ENCODE measurements at places on chromosomes 7 and 10.

GRCh38 chr7:131555552-131556052 is 826 bp downstream of the PODXL start:
- no peak for DNase-seq

DNA sequence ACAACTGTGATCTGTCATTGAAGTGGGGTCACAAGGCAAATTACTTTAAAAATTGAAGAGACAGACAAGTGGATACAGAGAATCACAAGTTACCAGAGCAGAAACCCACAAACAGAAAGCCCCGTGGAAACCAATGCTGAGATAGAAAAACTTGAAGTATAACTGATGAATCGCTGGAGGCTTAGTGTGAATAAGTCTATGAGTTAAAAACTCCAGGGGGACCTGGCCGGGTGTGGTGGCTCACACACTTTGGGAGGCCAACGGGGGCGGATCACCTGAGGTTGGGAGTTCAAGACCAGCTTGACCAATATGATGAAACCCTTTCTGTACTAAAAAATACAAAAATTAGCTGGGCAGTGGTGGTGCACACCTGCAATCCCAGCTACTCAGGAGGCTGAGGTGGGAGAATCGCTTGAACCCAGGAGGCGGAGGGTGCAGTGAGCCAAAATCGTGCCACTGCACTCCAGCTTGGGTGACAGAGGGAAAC is 69.7 kb upstream of the ZNRF2 start:
- no peak for DNase-seq

DNA sequence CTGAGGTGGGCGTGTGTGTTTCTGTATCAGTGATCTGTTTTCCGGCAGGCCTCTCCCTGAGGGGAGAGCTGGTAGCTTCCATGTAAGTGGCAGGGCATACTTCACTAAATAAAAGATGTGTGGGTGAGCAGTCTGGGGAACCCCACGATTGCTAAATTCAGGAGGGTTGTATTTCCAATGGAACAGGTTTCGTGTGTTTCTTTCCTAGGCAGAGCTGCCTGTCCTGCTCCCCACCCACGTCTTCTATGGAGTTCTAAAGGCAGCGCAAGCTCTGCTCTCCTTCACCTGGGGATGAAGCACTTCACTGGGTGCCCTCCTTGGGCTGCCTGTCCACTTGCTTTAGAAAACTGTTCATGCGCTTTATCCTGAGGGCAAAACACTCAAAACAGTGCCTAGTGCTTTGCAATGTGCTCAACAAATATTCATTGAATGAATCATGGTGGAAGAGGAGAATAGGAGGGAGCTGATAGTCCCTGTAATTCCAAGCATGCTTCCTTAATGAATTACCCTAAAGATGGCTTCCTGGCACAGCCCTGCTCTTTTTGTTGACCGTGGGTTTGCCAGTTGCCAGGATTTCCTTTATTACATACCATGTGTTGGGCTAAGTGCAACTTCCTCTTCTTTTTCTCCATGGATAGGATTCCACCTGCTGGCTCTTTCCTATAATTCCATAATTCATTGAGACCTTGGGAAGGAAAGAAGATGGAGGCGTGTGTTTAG is 50.6 kb upstream of the SRPK2 start:
- no peak for DNase-seq

- DNase-seq, result no peak
Observed at GRCh38 chr10:69102440-69102839, 14.5 kb downstream of the SRGN start.

GRCh38 chr7:3488829-3489228 is 187.8 kb downstream of the SDK1 start:
- DNase-seq, result no peak

GRCh38 chr10:119419931-119420330 is 122.6 kb downstream of the RGS10 start:
- DNase-seq, result no peak

DNA sequence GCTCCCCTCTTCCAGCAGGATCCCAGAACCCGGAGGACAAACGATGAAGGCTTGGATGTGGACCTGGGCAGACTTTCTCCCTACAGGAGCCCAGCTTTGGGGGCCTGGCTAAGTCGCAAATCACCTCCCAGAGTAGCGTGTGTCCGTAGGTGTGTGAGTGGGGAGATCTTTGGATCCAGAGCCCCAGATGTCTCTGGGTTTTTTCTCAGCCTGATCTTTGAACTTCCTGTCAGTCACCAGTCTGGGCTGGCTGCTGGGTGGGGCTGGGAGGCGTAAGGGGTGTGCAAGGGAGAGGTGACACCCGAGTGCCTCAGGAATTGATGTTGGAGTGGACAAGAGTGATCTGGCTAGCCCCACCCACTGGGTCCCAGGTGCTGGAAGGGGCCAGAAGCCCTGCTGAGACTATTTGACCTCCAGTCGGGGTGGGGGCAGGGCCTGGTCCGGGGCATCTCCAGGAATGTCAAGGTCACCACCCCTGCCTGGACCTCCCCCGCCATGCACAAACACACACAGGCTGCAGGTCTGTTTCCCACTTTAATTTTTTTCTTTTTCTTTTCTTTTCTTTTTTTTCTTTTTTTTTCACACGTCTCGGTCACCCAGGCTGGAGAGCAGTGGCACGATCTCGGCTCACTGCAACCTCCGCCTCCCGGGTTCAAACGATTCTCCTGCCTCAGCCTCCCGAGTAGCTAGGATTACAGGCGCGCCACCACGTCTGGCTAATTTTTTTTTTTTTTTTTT is at the start of gene MOGAT3:
Gene MOGAT3, minus strand, starts transcription at position 175 of the 738 bp plus-strand sequence. CDS start 182 bp downstream, outside the sequence.
- no peak for DNase-seq

GRCh38 chr7:112892263-112892662 is 102.1 kb upstream of the TMEM168 start:
- DNase-seq, result no peak

GRCh38 chr7:155741805-155742204 is 70.5 kb downstream of the SHH start:
- peak; percentile 29 for DNase-seq

GRCh38 chr7:133202942-133203341 is 49.9 kb upstream of the EXOC4 start:
- no peak for DNase-seq

DNA sequence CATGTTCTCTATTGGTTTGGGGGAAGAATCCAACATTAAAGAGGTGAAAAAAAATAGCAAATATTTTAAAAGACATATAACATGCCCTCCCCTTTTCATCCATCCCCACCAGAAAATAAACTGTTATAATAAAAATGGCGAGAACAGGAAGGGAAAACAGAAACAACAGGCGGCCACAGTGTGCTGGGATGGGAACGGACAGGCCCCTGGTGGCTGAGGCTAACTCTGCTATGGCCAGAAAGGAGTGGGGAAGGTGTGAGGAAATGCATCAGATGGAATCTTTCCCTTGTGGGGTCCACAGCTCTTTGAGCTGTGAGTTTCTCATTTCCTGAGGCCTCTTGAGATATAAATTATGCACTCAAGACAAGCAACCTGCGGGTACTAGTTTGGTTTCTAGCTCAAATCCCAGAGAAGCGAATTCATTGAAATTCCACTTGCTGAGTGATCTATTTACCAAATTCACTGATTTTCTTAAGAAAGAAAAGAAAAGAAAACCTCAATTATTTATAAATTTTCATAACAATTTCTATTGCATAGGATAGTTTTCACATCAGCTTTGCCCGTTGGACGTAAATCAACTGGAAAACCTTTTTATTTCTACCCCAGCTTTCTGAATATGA is 139.5 kb downstream of the BMPER start:
- DNase-seq, result no peak

DNA sequence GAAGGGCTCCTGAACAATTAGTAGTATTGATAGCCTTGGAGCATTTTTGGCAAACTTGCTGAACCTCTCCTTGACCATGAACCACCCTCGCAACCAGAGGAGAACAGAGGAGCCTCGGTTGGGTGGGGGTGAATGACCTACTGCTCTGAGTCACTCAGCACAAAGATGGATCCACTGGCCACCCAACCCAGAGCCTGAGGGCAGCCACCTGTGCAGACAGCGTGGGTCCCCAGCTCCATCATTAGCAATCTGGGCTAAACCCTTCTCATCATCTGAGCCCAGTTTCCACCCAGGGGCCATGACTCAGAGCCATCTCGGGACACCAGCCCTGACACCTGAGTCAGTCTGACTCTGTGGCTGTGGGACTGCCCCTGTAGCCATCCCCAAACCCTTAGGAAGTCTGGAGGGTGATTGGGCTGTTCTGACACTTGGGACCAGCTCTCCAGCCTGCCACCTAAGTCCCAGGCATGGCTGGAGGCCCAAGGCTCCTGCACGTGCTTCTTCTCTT is 171.8 kb upstream of the GPR26 start:
- no peak for DNase-seq

GRCh38 chr10:21520509-21520908 is 5.0 kb downstream of the SKIDA1 start:
- DNase-seq, result no peak

GRCh38 chr7:98282703-98283102 is 1.2 kb downstream of the BRI3 start:
- DNase-seq, result no peak

DNA sequence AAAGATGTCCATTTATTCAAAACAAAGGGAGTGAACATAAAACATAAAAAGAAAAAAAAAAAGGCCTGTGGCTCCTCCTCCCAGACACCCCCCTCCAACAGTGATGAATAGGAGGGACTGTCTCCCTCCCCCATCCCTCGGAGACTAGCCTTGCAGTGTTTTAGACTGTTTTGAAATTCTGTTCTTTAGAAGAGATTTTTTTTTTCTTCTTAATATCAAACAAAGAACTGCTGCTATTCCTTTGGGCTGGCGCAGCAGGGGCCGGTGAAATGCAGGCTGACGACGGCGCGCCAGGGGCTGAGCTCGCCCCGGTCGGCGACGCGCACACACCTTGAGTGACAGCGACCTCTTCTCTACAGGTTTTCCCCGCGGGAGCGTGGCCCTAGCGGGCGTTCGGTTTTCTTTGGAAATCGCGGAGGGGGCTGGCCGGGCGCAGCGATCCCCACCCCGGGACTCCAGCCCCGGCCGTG is at the start of gene LANCL2:
Gene LANCL2, plus strand, starts transcription at position 133 of the 470 bp plus-strand sequence. CDS start 689 bp downstream, outside the sequence.
- no peak for DNase-seq

- DNase-seq, result peak; percentile 15
Observed at GRCh38 chr10:77877441-77878344, 48.9 kb downstream of the DLG5 start.

GRCh38 chr7:135200821-135201331 is 10.4 kb downstream of the WDR91 start:
- DNase-seq, result no peak

GRCh38 chr10:103470761-103471653 is 8.0 kb downstream of the CALHM3 start:
- peak; percentile 89 for DNase-seq

DNA sequence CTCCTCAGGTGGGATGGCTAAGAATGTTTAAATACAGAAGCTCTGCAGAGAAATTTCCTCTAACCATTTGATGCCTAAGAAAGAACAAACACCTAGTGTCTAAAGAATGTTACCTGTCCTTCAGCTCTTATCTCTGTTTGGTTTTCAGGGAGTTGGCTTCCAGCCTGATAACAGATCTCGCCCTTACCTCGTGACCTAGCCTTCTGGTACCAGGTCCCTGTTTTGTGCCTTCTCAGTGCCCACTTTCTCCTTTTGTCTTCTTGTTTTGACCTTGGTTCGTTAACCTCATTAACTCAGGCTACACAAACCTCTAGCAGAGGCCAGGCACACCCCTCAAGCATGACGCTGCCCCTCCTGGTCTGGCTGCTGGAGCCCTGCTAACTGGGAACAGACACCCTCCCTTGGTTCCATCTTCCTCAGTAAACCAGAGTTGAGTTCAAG is 16.1 kb upstream of the RAB11FIP2 start:
- DNase-seq, result no peak

- no peak for DNase-seq
Observed at GRCh38 chr10:80158598-80159127, 26.1 kb downstream of the PLAC9 start.

DNA sequence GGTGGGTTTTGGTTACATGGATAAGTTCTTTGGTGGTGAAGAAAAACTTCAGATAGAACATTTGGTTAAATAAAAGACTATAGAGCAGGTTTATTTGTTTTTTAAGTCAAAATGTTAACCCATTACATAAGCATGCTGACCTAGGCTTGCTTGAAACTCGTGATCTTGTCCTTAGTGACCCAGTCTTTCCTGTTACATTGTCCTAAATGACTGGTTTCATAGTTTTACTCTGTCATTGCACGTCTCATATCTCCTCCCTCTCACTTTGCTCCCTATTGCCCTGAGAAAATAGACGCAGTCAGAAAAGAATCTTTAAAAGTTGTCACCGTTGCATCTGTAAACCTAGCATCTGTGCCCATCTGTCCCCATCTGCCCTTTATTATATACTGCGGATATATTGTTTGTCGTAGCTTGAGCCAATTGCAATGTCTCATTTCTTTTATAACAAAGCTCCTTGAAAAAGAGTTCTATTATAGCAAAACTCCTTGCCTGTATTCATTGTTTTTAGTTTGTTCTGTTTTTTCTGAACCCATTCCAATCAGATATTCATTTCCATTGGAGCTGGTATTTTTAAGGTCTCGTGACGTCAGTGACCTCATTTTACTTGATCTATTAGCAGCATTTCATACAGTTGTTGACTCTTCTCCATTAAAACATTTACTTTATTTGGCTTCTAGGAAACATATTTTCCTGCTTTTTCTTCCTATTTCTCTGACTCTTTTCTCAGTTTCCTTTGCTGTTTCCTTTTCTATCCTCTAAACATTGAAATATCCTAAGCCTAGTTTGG is 57.3 kb downstream of the HELLS start:
- DNase-seq, result peak; percentile 25

DNA sequence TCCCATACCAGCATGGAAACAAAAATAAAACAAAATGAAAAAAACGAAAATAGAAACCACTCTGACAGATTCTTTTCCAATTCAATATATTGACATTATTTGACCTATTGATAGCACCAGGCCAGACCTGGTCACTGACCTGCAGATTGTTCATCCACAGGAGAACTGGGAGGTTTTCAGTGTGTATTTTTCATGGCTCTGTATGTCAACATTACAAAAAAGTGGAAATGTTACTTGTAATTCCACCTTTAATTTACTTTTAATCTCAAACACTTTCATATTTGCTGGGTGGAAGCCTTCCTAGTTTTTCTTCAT is 2.9 kb downstream of the HKDC1 start:
- no peak for DNase-seq

- no peak for DNase-seq
Observed at GRCh38 chr10:47112612-47113011, 187.4 kb upstream of the GDF10 start.

DNA sequence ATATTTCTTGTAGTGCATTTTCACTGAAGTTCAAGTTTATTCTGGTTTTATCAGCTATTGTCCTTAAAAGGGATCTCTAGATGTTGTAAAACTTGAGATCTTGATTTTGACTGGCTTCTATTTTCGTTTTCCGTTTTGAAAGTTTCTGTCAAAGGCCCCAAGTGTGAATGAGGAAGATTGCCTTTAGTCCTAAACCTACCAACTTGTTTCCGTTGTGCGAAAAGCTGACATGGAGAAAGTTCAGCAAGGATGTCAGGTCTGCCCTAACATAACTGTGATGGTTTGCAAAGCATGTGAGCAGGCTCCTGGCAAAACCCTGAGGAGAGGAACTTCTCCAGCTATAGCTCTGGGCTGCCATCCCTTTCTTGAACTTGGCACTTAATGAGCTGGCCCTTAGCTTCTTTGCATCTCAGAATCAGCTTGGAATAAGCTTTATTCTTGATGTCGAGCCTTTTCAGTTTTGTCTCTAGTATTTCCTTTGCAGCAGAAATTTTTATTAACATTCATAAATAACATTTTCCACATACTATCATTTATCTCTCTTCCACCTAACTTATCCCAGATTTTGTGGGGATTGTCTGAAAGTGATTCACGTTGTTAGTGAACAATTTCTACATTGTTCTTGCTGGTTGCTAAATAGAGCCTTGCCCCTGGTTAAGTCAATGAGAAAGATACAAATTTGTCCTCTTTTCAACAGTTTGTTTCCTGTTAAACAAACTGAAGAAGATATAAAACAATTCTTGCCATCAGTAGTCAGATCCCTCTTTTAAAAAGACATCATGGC is 559.4 kb downstream of the SUGCT start:
- no peak for DNase-seq
